ENCODE measurements at places on chromosomes 11 and 22.
A peak's percentile ranks its signal among the peaks of the same experiment; 100 is the strongest.

- no peak for DNase-seq
Measured at GRCh38 chr11:72630104-72630852, 43.9 kb downstream of the PDE2A start.

DNA sequence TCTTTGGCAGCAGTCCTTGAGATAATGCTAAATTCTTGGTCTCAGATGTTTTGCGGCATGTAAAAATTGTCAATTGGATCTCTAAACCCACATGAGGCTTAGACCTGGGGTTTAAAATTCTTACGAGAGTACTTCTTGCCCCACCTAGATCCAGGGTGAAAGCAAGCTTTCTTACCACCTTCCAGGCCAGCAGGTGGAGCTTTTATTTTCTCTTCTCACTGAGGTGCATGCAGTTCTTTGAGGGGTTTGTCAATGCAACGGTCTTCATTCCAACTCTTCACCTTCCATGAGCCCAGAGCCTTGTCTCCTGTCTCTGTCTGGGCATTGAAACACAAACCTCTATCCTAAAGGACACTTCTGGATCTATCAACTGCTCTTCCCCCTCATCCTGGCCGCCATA, 154.1 kb downstream of the MYO18B start:
- peak; percentile 30 for DNase-seq

DNA sequence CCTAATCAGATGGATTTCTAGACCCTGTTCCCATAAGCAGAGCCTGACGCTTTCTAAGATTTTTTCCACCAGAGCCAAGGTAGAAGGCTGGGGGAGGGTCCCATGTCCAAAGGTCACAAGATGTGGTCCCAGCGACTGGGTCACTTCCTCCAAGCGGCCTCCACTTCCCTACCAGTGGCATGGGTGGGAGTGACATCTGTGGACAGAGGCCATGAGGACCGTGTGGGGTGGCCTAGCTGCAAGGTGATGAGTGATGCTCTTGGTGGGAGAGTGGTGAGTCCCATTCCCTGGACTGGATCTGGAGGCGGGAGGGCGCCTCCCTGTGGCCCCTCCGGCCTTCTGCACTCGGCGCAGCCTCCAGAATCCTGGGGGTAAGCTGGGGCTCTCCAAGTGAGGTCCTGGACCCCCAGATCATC, 32.4 kb upstream of the PRR5 start:
- peak; percentile 43 for DNase-seq

GRCh38 chr22:49325531-49326395, 501.9 kb downstream of the BRD1 start:
- DNase-seq: no peak

- DNase-seq: no peak
Measured at GRCh38 chr11:44798607-44798972, 71.8 kb downstream of the TSPAN18 start.

DNA sequence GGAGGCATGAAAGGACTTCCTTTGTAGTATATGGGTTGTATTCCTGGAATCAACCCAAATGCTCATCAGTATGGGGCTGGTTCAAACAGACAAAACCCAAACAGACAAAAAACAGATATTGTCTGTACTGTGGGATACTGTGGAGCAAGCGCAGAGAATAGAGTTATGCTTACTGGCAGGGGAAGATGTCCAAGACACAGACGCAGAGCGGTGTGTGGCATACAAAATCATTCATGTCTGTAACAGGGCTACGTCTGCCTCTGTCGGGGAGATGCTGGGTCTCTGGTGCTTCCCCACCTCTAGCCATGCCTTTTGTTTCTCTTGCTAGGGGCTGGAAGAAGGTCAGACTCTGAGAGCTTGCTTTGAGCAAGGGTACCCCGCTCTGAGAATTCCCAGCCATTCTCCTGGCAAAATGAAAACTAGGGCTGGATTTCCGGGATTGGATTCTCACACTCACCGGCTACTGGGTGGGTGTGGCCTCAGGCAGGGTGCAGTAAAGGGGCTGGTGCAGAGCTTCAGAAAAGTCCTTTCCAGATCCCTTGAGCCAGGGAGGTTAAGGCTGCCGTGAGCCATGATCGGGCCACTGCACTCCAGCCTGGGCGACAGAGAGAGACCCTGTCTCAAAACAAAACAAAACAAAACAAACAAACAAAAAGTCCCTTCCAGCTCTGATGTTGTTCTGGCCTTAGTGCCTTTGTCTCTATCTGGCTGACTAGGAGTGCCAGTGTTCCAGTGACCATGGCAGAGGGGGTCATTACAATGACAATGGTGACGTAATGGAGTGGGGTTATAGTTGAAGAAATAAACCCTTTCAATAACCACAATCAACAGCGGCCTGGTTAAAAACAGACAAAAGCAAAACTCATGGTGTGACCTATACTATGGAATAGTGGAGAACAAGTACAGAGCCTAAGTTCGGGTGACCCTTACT, 2.9 kb upstream of the ABCC8 start:
- DNase-seq: peak; percentile 79

DNA sequence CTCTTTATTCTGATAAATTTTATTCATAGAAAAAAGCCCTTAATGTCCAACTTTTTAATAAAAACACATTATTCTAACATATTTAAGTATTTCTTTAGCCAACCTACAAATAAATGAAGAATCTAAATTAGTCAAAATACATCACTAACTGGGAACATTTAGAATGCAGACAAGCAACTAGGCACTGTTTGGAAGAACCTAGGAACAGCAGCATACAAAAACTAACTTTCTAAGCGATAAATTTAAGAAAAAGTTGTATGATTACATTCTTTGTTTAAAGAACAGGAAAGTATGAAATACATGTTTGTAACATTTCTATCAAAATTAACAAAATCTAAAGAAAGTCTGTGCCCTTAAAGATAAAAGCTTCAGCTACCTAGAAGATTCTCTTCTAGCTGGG, 35.3 kb downstream of the PI4KA start:
- no peak for DNase-seq

DNA sequence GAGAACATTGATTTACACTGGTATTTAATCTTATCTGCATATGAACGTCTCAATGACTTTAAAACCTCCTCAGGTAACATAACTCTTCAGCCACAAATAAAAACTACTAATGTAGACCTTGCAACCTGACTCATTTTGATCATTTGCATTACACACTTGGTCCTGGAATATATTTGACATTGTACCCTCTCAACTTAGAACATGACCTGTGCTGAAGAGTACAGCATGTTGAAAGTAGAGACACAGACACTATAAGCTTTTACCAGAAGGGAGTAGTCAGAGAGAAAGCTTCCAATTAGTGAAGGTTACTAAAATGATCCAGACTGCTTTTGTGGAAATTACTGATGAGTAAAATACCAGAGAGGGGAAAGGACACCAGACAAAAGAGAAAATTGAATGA, 390.6 kb upstream of the ANO3 start:
- no peak for DNase-seq

All from NCI-H82 (cell line).